ENCODE measurements at places on chromosomes 6 and 20. TPM values are rescaled to one million over a fixed set of nuclear protein-coding genes. Genes with fewer than 3 reads are reported as not detected.

Gene ENPP5
- 6.8 TPM for total RNA-seq

Gene FAM217A
- total RNA-seq, result not detected

Gene SLC17A2
- not detected for total RNA-seq

Gene PLAGL2
- 6.7 TPM for total RNA-seq

Gene HSPA1A
- total RNA-seq, result 167 TPM

Gene GDAP1L1
- 2.8 TPM for total RNA-seq

Gene SRSF3
- total RNA-seq, result 144 TPM

- no peak for DNase-seq
Observed at GRCh38 chr6:11785774-11786579, 7.4 kb upstream of the ADTRP start.

DNA sequence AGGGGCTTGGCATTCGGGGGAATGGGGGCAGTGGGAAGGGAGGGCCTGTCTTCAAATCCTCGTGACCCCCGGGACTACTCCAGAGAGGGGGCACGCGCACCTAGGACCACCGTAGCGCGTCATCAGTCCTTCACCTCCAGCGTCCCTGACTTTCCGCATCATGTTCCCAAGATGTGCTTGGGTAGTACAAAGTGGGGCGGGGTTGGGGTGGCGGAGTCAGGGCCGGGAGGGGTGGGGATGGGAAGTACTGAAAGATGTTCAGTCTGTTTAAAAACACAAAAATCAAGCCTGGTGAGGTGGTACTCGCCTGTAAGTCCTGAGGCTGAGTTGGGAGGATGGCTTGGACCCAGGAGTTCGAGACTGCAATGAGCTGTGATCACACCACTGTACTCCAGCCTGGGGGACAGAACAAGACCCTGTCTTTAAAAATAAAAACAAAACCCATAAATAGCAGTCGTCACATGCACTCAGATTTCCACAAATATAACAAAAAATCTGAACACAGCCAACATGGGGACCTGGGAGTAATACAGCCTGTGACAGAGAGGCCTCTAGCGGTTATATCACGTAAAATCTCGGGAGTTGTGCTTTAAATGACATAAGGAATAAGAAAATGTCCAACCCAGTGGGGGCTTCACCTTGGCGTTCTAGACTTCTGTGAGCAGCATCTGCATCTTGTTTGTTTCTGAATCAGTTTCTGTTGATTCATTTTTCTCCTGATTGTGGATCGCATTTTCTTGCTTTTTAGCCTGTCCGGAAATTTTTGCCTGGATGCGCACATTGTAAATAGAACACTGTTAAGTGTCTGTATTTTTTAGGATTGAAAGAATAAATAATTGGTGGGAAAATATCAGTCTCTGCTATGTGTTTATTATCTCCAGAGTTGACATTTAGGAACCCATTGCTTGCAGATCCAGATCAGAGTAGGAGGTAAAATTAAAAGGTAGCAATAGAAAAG, 698 bp upstream of the LRP11 start:
- no peak for DNase-seq

- peak; percentile 65 for DNase-seq
Observed at GRCh38 chr6:37210313-37210968, 40.5 kb downstream of the PIM1 start.

- no peak for DNase-seq
Observed at GRCh38 chr6:148704400-148705246, 42.2 kb upstream of the UST start.

- DNase-seq, result peak; percentile 55
Observed at GRCh38 chr6:22471132-22471690, 98.2 kb upstream of the HDGFL1 start.

GRCh38 chr6:133805876-133806275, 83.0 kb upstream of the TCF21 start:
- DNase-seq, result no peak

GRCh38 chr20:54092021-54092420, 21.6 kb upstream of the BCAS1 start:
- DNase-seq, result no peak

- no peak for DNase-seq
Observed at GRCh38 chr20:62463651-62464424, 12.0 kb downstream of the GATA5 start.

DNA sequence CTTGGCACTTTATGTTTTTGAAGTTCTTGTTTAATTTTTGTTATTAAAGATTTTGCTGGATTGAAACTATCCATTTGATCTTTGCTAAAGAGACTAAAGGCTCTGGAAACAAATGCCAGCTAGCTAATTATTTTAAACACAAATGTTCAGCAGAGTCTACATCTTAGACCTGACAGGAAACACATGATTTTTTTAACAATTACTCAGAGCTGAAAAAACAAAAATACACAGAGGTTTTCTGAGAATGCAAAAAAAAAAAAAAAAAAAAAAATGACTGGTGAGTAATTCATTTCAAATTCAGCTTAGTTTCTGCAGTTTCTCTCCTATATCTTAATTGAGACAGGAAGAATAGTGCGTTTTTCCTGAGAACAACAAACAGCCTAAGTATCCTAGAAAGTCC, 448.0 kb downstream of the TENT5A start:
- DNase-seq, result no peak

DNA sequence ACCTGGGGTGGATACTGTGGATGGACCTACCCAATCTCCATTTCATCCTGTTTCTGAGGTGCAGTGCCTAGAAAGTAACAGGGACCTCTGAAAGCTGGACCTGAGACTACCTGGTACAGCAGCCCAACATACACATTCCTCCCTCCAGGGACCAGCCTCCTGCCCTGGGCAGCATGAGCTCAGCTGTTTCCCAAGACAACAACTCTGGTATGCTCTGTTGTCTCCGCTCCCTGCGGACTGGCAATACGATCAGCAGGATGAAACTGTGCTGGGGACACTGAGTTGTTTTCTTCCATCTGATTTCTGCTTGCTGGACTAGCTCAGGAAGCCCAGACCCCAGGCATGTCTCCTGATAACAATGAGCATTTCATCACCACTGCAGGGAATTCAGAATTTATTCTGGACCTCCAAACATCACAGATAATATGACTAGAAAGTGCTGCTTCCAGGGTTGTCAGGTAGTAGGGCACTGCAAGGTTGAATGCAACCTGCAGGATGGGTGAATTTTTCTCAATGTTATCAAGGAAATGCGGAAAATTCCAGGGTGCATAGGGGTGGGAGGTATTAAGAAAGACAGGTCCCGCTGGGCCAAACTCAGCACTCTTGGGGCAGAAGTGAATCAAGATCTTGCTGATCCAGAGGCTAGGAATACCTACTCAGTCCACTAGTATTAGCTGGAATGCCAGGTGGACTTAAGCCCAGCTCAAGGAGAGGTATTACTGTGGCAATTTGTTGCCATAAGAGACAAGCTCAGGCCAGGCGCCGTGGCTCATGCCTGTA, 38.9 kb upstream of the SLC4A11 start:
- DNase-seq, result no peak

GRCh38 chr6:1784422-1784884, 174.7 kb downstream of the FOXC1 start:
- DNase-seq, result no peak
